Stimulated activated CD4-positive, alpha-beta T cell treated with anti-CD3 and anti-CD28 coated beads, Interleukin-15, amount 100 ng/mL, for 24 hours (primary cell): ENCODE measurements at places on chromosomes 7 and 10.

DNA sequence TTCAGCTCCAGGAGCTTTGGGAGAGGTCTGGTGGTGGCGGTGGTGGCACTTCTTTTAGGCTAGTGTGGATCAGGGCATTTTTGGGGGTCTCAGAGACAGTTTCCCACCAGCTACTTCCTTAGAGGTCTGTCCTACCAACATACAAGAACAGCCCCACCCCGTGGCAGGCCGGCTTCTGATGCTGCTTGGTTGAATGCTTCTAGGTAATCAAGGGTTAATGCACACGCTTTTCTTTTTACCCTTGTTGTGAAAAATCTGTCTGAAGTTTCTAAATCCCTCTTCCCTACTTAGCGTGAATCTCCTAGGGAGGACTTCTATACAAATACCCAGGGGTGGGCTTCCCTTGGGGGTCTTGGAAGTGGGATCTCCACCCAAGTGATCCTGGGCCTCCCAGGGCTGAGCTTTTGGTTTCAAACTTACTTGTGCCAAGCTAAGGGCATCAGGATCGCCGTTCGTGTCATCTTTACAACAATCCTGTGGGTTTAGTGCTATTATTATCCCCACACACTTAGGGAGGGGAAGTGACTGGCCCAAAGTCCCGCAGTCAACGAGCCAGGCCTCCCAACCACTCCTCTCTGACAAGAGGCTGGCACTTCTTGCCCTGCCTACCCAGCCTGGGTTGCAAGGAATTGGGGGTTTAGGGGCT lies 1.7 kb downstream of the SH2B2 start:
- DNase-seq, result peak; percentile 31

DNA sequence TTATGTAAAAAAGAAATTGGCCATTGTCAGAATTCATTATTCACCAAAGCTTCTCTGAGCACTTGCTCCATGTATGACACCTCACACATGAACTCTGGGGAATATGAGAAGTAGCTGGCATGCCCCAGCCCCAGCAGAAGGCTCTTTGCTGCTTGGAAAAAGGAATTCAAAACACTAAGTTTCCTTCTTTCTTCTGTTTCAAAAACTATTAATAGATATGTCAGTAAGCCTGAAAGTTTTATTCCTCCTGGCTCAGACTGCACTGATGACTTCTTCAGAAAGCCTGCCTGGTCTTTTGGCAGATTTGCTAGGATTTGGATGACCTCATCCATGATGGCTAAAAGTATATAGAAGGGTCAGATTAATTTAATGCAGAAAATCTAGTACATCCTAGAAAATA lies 511.0 kb downstream of the GFRA1 start:
- DNase-seq, result no peak

DNA sequence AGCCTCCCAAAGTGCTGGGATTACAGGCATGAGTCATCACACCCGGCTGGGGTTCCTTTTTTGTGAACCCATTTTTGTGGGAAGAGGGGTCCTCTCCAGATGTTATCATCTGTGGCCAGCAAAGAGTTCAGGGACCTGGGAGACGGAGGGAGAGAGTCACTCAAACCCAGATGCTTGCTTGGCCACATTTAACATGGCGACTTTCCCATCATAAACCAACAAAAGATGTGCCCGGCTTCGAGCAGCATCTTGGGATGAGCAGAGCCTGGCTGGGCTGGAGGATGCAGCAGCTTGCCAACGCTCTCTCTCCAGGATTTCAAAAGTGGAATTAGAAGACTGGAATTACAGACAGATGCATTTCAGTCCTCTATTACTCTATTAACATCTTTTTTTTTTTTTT lies 19.1 kb upstream of the HABP2 start:
- no peak for DNase-seq

DNA sequence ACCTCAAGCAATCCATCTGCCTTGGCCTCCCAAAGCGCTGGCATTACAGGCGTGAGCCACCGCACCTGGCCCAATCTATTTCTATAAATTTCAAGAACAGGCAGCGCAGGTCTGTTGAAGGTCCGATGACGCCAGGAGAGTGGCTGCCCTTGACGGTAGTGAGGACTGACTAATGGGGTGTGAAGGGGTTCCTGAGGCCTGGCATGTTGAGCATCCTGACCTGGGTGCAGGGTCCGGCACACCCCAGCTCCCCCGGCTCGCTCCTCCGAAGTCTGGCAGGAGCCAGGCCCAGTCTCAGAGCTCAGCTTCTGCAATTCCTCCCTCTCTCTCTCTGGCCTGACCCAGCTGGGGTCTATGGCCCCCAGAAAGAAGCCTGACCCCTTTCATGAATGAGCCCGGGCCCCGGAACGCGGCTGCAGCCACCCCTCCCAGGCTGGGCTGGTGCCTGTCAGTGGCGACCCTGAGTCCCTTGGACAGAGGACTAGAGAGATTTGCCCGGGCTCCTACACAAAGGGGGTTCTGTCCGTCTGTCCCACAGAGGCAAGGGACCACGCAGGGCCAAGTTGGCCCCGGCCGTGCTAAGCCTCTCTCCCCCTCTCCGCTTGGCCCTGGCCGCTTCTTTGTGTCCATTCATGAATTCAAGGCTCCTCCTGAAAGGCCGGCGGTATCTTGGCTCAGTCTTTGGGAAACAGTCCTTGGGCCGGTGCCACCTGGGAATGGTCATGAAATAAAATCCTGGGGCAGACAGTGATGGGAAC lies 18.8 kb downstream of the MMD2 start:
- DNase-seq, result no peak

GRCh38 chr7:84175461-84175860 lies 19.1 kb downstream of the SEMA3A start:
- DNase-seq, result no peak

DNA sequence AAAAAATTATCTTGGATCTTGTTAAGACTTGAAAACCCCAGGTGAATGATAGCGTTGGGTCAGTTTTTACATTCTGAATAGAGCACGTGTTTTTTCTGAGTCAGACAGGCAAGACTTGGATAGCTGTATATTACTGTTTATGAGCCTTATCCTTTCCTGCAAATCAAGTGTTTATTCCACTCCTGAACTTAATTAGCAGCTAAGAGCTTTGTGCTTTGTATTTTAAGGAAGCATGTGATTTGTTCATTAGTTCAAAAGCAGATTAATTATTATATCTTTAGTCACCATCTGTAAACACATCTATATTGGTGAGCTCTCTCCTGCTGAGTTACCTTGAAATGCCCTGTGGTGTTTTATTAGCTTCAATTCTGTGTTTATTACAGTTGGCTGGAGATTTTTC lies 98.6 kb upstream of the PRPS1L1 start:
- no peak for DNase-seq

DNA sequence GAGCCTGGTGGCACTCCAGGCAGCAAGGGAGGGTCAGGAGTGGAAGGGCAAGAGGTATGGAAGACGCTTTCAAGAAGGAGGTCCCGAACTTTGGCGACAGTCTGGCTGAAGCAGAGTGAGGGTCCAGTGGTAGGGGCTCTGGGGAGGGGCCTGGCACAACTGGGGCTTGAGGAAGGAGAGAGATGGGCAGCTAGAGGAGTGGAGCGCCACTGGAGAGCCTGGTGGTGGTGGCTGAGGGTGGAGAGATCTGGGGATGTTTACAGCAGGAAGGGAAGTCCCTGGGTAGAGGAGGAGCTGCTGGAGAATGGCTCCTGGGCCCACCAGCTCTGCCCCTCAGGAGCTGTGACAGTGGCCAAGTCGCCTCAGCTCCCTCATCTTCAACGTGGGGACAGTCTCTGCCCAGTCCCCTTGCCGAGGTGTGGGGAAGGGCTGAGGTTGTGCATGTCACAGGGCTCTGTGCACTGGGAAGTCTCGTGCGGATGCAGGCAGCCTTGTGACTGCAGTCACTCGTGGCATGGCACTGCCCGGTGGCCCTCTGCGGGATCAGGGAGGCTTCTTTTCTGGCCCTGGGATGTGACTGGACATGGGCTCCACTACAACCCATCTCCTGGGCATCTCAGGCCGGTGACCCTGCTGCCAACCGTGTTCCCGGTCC lies 18.5 kb downstream of the UBTD1 start:
- no peak for DNase-seq

GRCh38 chr10:98134117-98134430 lies 383 bp upstream of the R3HCC1L start:
- DNase-seq, result no peak

- no peak for DNase-seq
These were observed 23.6 kb downstream of the IFIT3 start for GRCh38 chr10:89351412-89351779.

GRCh38 chr7:13986208-13986607 lies 3.3 kb downstream of the ETV1 start:
- no peak for DNase-seq

GRCh38 chr10:102196893-102197292 lies 29.2 kb upstream of the ELOVL3 start:
- peak; percentile 34 for DNase-seq

DNA sequence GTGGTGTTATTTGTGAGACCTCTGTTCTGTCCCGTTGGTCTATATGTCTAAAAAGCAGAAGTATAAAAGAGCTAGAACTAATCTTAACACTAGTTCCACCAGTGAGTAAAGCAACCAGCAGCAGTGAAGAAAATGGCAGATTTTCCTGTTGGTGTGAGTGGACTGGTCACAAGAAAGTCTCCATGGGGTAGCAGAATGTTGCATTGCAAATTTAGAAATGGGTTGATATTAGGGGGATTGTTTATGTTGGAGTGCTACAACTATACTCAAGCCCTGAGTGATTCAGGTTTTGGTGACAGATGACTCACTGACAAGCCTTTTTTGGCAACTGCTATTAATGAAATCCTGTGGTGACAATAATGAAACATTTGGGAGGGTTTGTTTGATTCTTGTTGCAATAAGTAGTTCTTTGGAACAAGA lies 5.6 kb downstream of the AVL9 start:
- DNase-seq, result no peak

DNA sequence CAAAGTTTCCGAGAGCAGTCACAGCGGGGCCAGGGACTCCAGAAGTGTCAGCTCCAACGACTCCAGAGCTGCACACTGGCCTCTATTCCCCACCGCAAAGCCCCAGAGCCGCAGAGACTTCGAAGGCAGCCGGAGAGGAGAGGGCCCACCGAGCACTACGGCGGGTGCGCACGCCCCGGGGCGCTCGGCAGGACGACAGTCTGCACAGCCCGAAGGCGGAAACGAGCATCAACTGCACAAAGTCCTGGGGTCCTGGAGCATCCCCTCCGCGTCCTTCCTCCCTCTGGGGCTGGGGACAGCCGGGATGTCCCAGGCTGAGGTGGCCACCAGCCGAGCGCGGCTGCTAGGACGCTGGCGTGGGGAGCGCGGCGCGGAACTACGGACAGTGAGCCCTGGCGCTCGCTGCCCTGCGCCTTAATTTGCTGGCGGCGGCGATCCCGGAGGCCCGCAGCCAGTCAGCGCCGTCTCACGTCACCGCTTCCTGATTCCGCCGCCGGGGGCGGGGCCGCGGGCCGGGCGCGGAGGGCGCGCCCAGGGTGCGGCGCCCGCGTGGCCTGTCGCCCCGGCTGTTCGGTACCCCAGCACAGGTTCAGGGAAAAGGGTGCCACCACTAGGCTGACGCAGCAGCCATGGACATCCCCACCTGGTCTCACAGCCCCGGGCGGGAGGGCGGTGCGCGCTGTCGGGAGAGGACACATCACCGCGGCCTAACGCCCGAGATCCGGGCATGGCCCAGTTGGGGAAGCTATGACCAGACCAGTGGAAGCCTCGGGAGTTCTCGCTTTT lies at the start of gene TBX20:
Gene TBX20 (minus strand): TSS at position 391 of the 786 bp plus-strand sequence. CDS start 480 bp downstream, outside the sequence.
- DNase-seq, result peak; percentile 61

GRCh38 chr10:32386623-32387260 lies 39.8 kb upstream of the EPC1 start:
- no peak for DNase-seq

- no peak for DNase-seq
These were observed 101.4 kb upstream of the ZNF32 start for GRCh38 chr10:43749940-43750552.

DNA sequence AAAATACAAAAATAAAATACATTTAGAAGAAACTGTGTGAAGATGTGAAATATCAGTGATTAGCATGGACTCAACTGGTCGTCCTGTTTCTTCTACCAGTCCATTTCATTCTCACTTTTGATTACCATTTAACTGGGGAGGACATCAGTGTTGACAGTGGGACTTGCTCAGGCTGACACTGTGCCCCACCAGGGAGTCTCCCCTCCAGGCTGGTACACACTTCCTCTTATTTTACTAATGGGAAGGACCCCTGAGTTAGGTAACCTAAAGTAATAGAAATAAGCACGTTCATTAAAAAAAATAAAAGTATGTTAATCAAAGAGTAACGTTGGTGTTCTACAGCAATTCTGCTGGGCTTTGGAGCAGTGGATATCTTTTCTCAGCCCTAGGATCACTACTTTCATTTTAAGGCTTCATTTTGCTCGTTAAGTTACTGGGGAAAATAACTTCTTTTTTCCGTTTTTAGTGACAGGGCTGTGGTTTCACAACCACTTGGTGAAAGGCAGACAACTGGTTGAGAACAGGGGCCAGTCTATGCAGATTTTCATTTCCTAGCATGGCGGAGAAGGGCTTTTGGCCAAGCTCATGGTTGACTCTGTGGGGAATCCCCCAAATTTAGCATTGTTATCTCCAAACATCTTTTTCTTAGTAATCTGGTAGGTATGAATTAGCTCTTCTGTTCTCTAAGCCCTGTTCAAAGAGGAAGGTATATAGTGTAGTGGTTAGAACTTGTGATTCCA lies 2.1 kb downstream of the SNX10 start:
- DNase-seq, result peak; percentile 74

DNA sequence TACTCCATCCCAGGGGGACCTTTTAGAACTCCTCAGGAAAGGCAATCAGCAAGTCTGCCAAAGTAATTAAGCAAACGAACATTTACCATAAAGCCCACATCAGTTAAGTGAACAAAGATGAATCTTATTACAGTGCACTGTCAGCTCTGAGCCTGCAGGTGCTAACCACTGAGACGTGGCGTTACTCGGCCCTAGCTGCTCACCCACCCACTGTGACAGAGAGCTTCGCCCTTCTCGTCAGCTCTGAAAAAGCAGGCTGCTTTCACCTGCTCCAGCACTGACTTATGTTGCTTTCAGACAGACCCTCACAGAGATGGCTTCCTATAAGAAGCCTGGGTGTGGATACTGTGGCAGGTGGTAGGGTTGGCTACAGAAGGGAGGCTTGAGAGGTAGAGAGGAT lies 57.7 kb upstream of the KCNIP2 start:
- DNase-seq, result no peak

GRCh38 chr10:112724404-112724991 lies 225.5 kb upstream of the TCF7L2 start:
- no peak for DNase-seq

- DNase-seq, result no peak
These were observed 185.2 kb downstream of the SLC25A13 start for GRCh38 chr7:96136600-96137239.

- peak; percentile 58 for DNase-seq
These were observed 1.0 kb upstream of the PAX2 start for GRCh38 chr10:100744136-100744986.

DNA sequence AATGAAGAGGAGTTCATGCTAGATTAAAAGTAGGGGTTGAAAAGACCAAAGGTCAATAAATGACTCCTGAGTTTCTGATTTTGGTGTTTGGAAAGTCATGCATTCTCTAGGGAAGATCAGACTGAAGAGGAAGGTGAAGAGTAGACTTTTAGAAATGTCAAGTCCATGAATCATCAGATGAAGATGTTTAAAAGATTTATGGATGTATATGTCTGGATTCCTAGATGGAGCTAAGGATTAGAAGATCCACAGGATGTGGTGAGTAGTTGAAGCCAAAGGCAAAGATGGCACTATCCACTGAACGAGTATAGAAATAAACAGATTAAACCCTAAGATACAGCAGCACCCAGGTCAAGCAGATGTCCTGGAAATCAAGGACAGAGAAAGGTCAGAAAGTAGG lies 298.5 kb downstream of the GPAM start:
- DNase-seq, result no peak
